ENCODE measurements at places on chromosomes 5 and 9. TPM values are rescaled to one million over a fixed set of nuclear protein-coding genes. Genes with fewer than 3 reads are reported as not detected.

ITGA2 gene
- 0.05 TPM for polyA plus RNA-seq

SPINK7 gene
- not detected for polyA plus RNA-seq

GAPT gene
- polyA plus RNA-seq = not detected

NEUROG1 gene
- polyA plus RNA-seq = not detected

PGM5 gene
- polyA plus RNA-seq = 0.39 TPM

POLR3G gene
- 6.2 TPM for polyA plus RNA-seq

CYLC2 gene
- not detected for polyA plus RNA-seq

PCDHA3 gene
- polyA plus RNA-seq = 3.8 TPM

ITGA1 gene
- polyA plus RNA-seq = 8.4 TPM

CNTNAP3 gene
- polyA plus RNA-seq = 0.73 TPM

FOXD4L6 gene
- not detected for polyA plus RNA-seq

MED27 gene
- polyA plus RNA-seq = 13.7 TPM

SURF1 gene
- polyA plus RNA-seq = 26.8 TPM

FGF1 gene
- polyA plus RNA-seq = 4.4 TPM

ALDH1A1 gene
- 228 TPM for polyA plus RNA-seq

CDC20B gene
- not detected for polyA plus RNA-seq
